ENCODE measurements at places on chromosomes 7 and 10.

- H3K27ac ChIP-seq: no peak overlapping the region
- no peak overlapping the region for H3K4me3 ChIP-seq
- no peak for DNase-seq
- H3K27me3 ChIP-seq: no peaks in the 10 kb centered on the region
Observed at GRCh38 chr10:119412244-119413092, 130.1 kb downstream of the RGS10 start.

DNA sequence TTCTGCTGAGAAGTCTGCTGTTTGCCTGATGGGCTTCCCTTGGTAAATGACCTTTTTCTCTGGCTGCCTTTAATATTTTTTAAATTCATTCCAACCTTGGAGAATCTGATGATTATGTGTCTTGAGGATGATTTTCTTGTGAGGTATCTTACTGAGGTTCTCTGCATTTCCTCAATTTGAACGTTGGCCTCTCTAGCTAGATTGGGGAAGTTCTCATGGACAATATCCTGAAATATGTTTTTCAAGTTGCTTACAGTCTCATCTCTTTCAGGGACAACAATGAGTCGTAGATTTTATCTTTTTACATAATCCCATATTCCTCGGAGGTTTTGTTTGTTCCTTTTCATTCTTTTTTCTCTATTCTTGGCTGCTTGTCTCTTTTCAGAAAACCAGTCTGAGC lies 208.4 kb downstream of the KIF20B start:
- no peak overlapping the region for H3K4me3 ChIP-seq
- no peak overlapping the region for H3K27ac ChIP-seq
- no peaks in the 10 kb centered on the region for H3K4me1 ChIP-seq
- peaks cover 3% of the 10 kb centered on the region for H3K27me3 ChIP-seq

- H3K36me3 ChIP-seq: no peaks in the 10 kb centered on the region
- H3K4me3 ChIP-seq: no peak overlapping the region
- H3K27me3 ChIP-seq: no peaks in the 10 kb centered on the region
- DNase-seq: no peak
Observed at GRCh38 chr7:139870380-139870779, 41.3 kb downstream of the TBXAS1 start.

- H3K27me3 ChIP-seq: no peaks in the 10 kb centered on the region
- no peaks in the 10 kb centered on the region for H3K4me1 ChIP-seq
- no peak for DNase-seq
- H3K36me3 ChIP-seq: no peaks in the 10 kb centered on the region
- no peak overlapping the region for H3K27ac ChIP-seq
- no peak overlapping the region for H3K4me3 ChIP-seq
Observed at GRCh38 chr10:81248886-81249285, 626.1 kb upstream of the NRG3 start.

GRCh38 chr7:27080844-27081436 lies 14.9 kb downstream of the HOXA1 start:
- DNase-seq: no peak
- peaks cover 7% of the 10 kb centered on the region for H3K4me1 ChIP-seq
- peaks cover 10% of the 10 kb centered on the region for H3K27me3 ChIP-seq
- H3K4me3 ChIP-seq: no peak overlapping the region

DNA sequence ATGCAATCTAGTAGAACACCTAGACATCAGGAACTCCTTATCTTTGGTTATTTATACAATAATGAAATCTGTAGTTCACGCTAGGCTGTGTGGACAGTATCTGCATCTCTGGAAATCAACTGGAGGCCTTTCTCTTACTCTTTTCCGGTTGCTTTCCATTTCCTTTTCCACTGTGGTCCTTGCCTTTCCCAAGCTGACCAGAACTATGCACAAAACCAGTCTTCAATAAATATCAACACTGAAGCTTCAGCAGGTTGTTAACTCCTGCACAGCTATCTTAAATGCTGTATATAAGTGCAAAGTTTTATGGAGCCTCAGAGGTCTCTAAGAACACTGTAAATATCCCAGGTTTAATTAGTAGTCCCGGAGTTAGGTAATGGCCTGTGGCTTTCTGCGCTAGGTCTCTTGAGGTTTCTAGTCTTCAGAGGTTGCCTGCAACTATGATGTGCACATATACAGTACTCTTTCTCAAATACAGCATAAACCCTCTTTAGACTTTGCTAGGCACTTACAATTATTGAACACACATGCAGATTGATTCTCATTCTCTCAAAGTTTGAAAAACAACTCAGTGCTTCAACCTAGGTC lies 2.4 kb downstream of the KLLN start:
- H3K27me3 ChIP-seq: peaks cover 11% of the 10 kb centered on the region
- H3K4me3 ChIP-seq: peak overlapping the region; percentile 93
- peaks cover 24% of the 10 kb centered on the region for H3K4me1 ChIP-seq
- peaks cover 15% of the 10 kb centered on the region for H3K36me3 ChIP-seq
- no peak overlapping the region for H3K27ac ChIP-seq

- H3K36me3 ChIP-seq: no peaks in the 10 kb centered on the region
- no peak overlapping the region for H3K27ac ChIP-seq
- no peak overlapping the region for H3K4me3 ChIP-seq
- DNase-seq: no peak
- H3K4me1 ChIP-seq: no peaks in the 10 kb centered on the region
- no peaks in the 10 kb centered on the region for H3K27me3 ChIP-seq
Observed at GRCh38 chr7:48262606-48263310, 91.5 kb downstream of the ABCA13 start.

GRCh38 chr10:97896756-97897358 lies 47.2 kb downstream of the GOLGA7B start:
- peaks cover 22% of the 10 kb centered on the region for H3K27me3 ChIP-seq
- H3K4me3 ChIP-seq: no peak overlapping the region
- H3K36me3 ChIP-seq: no peaks in the 10 kb centered on the region
- no peaks in the 10 kb centered on the region for H3K4me1 ChIP-seq
- no peak for DNase-seq

DNA sequence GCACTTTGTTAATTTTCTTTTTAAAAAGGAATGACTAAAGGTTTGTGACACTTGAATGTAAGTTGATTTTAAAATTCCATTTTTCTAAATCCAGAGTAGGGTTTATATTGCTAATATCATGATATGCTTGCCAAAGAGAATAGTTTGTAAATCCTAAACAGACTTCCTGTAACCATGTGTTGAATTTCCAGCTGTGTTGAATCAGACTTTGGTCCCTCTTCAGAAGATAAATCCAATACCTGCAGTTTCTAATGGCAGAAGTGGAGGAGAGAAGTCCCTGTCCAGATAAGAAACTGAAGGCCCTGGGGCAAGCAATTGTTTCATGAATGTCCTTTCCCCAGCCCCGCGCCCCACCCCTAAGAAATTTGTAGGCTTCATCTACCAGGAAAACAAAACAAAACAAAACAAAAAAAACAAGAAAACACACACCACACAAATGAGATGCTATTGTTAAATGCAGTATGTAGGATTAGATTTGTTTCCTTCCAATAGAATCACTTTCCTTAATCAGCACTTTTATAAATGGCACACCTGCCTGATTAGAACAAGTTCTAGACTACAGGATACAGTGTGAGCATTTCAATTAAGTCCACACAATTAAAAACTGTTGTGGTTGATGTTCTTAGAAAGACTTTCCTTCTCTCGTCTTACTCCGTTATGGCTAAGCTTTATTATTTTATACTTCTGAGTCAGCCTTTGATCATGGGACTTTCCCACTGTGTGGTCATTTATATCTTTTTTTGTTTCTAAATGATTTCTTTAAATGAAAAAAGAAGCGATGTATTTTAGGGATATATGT lies 122.8 kb downstream of the KAT6B start:
- no peaks in the 10 kb centered on the region for H3K36me3 ChIP-seq
- DNase-seq: no peak
- no peaks in the 10 kb centered on the region for H3K4me1 ChIP-seq
- H3K4me3 ChIP-seq: no peak overlapping the region
- no peaks in the 10 kb centered on the region for H3K27me3 ChIP-seq
- no peak overlapping the region for H3K27ac ChIP-seq

GRCh38 chr7:16098058-16098457 lies 323.3 kb downstream of the CRPPA start:
- no peaks in the 10 kb centered on the region for H3K36me3 ChIP-seq
- H3K27ac ChIP-seq: no peak overlapping the region
- DNase-seq: no peak
- H3K4me1 ChIP-seq: no peaks in the 10 kb centered on the region
- H3K4me3 ChIP-seq: no peak overlapping the region

DNA sequence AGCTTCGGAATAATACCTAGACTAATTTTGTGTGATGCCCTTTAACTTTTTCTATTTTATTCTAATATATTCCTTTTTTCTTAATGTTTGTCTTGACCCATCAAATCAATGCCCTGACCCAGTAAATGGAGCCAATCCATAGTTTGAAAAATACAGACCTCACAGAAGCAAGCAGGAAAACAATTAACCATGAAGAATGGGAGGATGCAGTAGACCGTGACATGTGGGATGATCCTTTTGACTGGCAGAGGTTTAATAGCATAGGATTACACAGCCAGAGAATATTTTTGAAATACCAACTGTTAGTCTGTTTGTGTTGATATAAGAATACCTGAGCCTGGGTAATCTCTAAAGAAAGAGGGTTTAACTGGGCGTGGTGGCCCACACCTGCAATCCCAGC lies 142.6 kb upstream of the NEBL start:
- H3K4me1 ChIP-seq: no peaks in the 10 kb centered on the region
- no peak overlapping the region for H3K4me3 ChIP-seq
- DNase-seq: no peak
- no peaks in the 10 kb centered on the region for H3K36me3 ChIP-seq
- H3K27ac ChIP-seq: no peak overlapping the region

GRCh38 chr10:7948371-7949000 lies 106.0 kb upstream of the GATA3 start:
- no peaks in the 10 kb centered on the region for H3K27me3 ChIP-seq
- peaks cover 3% of the 10 kb centered on the region for H3K36me3 ChIP-seq
- no peak for DNase-seq
- no peak overlapping the region for H3K27ac ChIP-seq
